H9 (cell line): ENCODE measurements at places on chromosomes 5 and 9.

DNA sequence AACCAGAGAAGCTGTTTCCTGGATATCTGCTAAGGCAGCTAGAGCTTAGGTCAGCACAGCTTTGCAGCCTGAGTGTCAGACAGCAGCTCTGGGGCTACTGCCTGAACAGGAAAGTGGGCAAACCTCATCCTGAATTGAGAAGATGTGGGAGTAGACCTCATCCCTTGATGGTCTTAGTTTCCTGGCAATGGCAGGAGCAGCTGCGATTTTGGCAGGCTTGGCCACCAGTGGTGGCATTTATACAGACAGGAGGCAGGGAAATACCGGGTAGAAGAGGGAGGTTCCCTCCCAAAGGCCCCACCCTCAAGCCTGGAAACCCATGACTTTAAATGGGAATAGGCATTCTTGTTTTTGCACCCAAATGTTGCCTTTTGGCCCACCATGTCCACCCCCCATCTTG lies 69.7 kb downstream of the LIX1 start:
- H3K4me1 ChIP-seq: 0 out of 2 replicates have a peak, but pooled peaks cover 3% of the 10 kb centered on the region
- no peaks in the 10 kb centered on the region for H3K27me3 ChIP-seq
- H3K27ac ChIP-seq: no peak overlapping the region
- H3K4me3 ChIP-seq: no peak overlapping the region

DNA sequence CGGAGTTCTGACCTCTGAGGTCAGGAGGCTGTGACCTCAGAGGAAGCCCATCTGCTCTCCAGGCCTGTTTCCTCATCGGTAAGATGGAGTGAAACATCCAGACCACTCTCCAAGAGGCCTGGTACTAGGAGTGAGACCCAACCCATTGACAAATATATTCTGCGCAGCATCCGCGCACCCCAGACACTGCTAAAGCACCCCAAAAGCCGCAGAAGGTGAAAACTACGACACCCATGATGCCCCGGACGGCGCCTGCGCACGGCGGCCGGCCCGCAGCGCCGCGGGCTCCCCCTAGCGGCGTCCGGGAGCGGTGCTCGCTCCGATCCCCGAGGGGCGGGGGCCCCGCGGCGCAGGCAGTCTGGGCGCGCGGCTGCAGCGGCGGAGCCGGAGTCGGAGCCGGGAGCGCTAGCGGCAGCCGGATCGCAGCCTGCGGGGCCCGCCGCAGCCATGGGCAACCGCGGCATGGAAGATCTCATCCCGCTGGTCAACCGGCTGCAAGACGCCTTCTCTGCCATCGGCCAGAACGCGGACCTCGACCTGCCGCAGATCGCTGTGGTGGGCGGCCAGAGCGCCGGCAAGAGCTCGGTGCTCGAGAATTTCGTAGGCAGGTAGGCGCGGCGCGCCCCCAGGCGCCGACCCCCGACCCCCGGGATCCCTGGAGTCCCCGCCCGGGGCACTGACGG lies at the start of gene DNM1:
Gene DNM1, plus strand, starts transcription at position 356 of the 683 bp plus-strand sequence. Its CDS starts 92 bp downstream, at position 448.
- no peaks in the 10 kb centered on the region for H3K27me3 ChIP-seq

GRCh38 chr5:170892196-170892595 lies 30.4 kb downstream of the RANBP17 start:
- no peaks in the 10 kb centered on the region for H3K27me3 ChIP-seq
- H3K4me3 ChIP-seq: no peak overlapping the region
- H3K27ac ChIP-seq: no peak overlapping the region
- DNase-seq: no peak

DNA sequence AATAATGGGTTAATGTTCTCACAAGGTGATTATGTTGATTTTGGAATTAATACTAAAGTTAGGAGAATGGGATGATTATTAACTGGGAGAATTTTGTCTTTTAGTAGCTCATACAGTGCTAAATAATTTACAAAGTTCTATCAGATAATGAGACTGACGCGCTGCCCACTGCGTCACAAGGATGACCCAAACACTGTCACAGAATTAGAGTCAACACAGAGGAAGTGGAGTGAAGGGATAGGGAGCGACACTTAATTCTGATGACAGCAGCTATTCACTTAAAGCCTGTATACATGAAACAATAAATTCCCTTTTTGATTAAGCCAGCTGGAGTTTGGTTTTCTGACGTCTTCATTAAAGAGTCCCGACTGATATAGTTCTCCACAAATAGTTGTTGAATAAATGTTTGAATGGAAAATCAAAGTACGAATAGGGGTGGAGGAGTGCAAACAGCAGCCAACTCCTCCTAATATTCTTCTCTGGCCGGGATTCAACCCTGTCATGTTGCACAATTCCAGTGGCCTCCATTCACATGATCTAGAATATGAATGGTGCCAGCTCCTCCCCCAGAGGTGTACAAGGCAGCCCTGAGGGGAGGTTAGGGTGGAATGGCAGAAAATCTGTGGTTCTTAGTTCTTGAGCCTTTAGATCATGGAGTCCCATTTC lies 140.3 kb downstream of the PCSK1 start:
- H3K4me3 ChIP-seq: no peak overlapping the region
- H3K4me1 ChIP-seq: no peaks in the 10 kb centered on the region; the same call in 1 of the 2 replicates
- H3K27me3 ChIP-seq: no peaks in the 10 kb centered on the region
- no peaks in the 10 kb centered on the region for H3K36me3 ChIP-seq
- no peak for DNase-seq
